ENCODE measurements at places on chromosomes 12 and 14.

GRCh38 chr14:52895000-52895399 is 55.9 kb downstream of the FERMT2 start:
- DNase-seq = no peak

DNA sequence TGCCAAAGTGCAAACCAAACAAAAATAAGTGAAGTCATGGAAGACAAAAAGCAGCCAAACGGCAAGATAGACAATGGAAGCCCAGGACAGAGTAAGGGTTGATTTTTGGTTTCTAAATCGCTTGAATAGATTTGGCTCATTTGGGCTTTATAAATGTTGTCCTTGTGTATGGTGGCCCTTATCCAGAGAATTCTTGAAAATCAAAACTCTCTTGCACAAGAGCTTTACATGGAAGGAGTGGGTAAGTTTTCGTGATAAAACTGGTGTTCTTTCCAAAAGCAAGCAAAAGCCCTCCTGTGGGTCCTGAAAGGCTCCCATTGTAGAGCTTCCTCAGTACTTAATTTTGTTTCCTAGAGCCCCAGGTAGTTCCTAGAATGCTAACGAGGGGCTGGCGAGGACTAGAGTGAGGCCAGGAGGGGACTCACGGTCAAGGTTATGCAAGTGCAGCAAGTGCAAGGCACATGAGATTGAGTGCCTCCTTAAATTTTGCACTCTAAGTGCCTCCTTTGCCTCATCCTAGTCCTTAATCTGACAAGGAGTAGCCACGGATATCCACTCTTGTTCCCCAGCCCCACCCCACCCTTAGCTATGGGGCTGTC is 4.1 kb downstream of the SIX6 start:
- no peak for DNase-seq

DNA sequence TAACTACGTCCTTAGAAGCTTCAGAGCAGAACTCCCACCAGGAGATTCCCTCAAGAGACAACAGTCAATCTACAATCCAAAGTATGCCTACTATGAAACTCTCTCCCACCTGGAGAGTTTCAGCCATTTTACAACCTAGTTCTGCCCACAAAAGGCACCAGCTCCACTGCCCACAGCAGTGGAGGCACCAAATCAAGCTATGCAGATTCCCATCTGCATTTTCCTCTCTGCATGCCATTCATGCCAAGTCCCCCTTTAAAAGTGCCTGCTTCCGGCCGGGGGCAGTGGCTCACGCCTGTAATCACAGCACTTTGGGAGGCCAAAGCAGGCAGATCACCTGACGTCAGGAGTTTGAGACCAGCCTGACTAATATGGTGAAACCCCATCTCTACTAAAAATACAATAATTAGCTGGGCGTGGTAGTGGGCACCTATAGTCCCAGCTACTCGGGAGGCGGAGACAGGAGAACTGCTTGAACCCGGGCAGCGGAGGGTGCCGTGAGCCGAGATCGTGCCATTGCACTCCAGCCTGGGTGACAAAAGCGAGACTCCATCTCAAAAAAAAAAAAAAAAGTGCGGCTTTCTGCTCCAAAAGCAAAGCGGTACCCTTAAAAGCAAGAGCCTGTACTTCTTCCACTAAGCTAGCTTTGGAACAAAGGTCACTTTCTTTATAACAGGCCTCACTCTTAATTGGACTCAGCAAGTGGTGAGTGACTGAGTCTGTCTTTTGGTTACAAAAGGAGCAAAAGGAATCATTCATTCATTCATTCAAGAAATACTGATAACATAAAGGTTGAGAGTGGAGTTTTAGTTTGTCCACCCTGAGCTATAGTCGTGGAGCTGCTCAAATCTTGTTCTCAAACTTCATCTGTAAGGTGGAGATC is 10.1 kb upstream of the DLGAP5 start:
- no peak for DNase-seq

- DNase-seq = no peak
Observed at GRCh38 chr14:21528381-21529348, 2.5 kb upstream of the SALL2 start.

GRCh38 chr14:49940808-49941421 is 48.0 kb downstream of the ARF6 start:
- DNase-seq = no peak

- DNase-seq = no peak
Observed at GRCh38 chr14:74660863-74661262, 48.8 kb upstream of the LTBP2 start.

- no peak for DNase-seq
Observed at GRCh38 chr14:68345738-68346137, 447.1 kb downstream of the ZFP36L1 start.

GRCh38 chr12:121806009-121806545 is 2.3 kb downstream of the SETD1B start:
- no peak for DNase-seq

GRCh38 chr12:117365049-117365616 is 3.7 kb upstream of the NOS1 start:
- no peak for DNase-seq

DNA sequence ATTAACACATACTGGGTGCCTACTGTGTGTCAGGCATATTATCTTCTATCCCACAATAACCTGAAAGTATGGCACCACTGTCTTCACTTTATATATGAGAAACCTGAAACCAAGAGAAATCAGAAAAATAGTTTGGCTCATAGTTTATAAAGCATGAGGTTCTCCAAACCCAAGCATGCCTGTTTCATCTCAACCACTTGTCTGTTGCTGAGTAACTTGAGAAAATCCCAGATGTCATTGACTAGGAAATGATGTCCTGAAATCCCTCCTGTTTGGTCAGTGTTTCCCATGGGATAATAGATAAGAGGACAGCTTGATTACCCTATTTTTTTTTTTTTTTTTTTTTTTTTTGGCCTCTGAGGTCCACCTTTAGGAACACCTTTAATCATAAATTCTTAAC is 2.6 kb upstream of the IFNG-AS1 start:
- no peak for DNase-seq

GRCh38 chr14:45359746-45360145 is 106.7 kb upstream of the MIS18BP1 start:
- DNase-seq = no peak
